ENCODE measurements at places on chromosomes 13 and 19. TPM values are rescaled to one million over a fixed set of nuclear protein-coding genes. Genes with fewer than 3 reads are reported as not detected.

Gene BRCA2
- total RNA-seq, result 16.0 TPM

Gene MADCAM1
- not detected for total RNA-seq

Gene SOX1
- total RNA-seq, result not detected

Gene CADM4
- 1.2 TPM for total RNA-seq

Gene TTC9B
- not detected for total RNA-seq

Gene PRR22
- 0.22 TPM for total RNA-seq

Gene THSD1
- 14.1 TPM for total RNA-seq

Gene PRRG2
- 0.75 TPM for total RNA-seq

Gene RGL3
- total RNA-seq, result 0.50 TPM

Gene COL4A1
- total RNA-seq, result 43.2 TPM

Gene RAB4B
- 9.7 TPM for total RNA-seq

Gene TPP2
- total RNA-seq, result 82.4 TPM

Gene OR7A10
- total RNA-seq, result not detected

Gene OR10H5
- not detected for total RNA-seq

Gene MRPL54
- total RNA-seq, result 39.9 TPM

Gene FAM187B
- not detected for total RNA-seq

Gene CDC37
- 295 TPM for total RNA-seq

Gene ETFB
- 130 TPM for total RNA-seq

Gene ZNF490
- total RNA-seq, result 11.0 TPM
